ENCODE measurements at places on chromosomes 13 and 19.

GRCh38 chr13:67045357-67045756, 184.8 kb downstream of the PCDH9 start:
- DNase-seq = no peak

DNA sequence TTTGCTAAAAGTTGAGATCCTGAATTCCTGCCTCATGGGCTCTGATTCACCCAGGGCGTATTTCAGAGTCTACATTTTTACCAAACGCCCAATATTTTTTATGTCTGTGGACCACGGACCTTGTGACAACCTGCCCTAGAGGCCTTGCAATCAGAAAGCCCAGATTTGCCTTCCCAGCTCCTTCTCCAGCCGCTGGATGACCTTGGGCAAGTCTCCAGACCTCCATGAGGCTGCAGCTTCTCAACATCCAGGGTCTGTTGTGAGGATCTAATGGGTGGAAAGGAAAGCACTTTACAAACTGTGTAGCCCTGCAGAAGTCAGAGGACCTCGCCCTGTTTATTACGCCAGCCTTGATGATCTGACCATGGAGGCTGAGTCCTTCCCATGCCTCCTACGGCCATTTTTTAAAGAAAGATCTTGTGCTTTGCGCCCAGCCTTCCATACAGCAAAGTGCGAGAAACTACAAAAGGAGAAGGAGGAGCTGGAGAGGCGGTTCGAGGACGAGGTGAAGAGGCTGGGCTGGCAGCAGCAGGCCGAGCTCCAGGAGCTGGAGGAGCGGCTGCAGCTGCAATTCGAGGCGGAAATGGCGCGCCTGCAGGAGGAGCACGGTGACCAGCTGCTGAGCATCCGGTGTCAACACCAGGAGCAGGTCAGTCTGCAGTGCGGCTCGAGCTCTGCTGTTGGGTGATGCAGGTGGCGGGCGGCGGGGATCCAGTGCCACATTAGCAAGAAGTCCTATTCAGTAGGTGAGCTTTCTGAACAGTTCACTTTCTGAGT, 115.6 kb downstream of the SLC7A1 start:
- no peak for DNase-seq

GRCh38 chr13:71801781-71802180, 65.2 kb downstream of the DACH1 start:
- no peak for DNase-seq

- DNase-seq = no peak
These were observed 1.6 kb downstream of the NACC1 start for GRCh38 chr19:13119627-13120026.

GRCh38 chr13:34256236-34256635, 438.3 kb downstream of the RFC3 start:
- no peak for DNase-seq

DNA sequence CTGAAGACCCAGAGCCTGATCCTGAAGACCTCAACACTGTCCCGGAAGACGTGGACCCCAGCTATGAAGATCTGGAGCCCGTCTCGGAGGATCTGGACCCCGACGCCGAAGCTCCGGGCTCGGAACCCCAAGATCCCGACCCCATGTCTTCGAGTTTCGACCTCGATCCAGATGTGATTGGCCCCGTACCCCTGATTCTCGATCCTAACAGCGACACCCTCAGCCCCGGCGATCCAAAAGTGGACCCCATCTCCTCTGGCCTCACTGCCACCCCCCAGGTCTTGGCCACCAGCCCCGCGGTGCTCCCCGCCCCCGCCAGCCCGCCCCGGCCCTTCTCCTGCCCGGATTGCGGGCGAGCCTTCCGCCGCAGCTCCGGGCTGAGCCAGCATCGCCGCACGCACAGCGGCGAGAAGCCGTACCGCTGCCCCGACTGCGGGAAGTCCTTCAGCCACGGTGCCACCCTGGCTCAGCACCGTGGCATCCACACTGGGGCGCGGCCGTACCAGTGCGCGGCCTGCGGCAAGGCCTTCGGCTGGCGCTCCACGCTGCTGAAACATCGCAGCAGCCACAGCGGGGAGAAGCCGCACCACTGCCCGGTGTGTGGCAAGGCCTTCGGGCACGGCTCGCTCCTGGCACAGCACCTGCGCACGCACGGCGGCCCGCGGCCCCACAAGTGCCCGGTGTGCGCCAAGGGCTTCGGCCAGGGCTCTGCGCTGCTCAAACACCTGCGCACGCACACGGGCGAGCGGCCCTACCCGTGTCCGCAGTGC, 2.9 kb upstream of the MCOLN1 start:
- no peak for DNase-seq

GRCh38 chr19:30062065-30062906, 120.2 kb downstream of the URI1 start:
- no peak for DNase-seq

GRCh38 chr19:18007917-18008673, at the start of gene ARRDC2:
Gene ARRDC2 (plus strand): TSS chr19:18008170. CDS start chr19:18008311, 141 bp downstream.
- peak; percentile 89 for DNase-seq

GRCh38 chr13:39641645-39642044, 13.8 kb upstream of the COG6 start:
- no peak for DNase-seq

DNA sequence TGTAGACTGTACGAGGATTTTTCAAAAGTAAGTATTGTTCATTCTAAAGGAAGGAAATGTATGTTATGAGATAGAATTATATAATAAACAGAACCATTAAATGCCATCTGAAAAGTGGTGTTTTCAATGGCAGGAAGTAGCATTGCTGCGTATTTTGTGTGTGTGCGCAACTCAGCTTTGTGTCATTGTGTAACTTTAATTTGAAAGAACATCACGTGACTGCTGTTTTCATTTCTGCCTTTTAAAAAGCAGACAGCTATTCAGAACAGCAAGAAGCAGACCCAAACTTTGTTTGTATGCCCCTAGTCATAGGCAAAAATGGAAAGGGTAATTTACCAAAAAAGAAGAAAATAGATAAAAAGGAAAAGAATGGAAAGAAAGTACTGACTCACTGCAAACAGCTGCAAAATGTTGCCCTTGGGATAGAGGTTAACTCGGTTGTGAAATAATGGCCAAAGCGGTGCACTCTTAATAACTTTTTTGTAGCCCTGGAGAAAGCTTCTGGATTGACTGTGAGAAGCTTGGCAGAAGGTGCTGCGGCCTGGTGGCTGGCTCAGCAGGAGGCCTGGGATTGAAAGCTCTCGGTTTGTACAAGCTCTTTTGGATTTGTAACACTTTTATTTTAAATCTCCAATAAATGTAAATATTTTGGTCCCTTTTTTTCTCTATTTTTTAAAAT, 97.3 kb downstream of the GGACT start:
- no peak for DNase-seq

GRCh38 chr13:34750078-34750931, 191.8 kb upstream of the NBEA start:
- no peak for DNase-seq

GRCh38 chr19:47421844-47422395, 2.6 kb upstream of the MEIS3 start:
- no peak for DNase-seq

GRCh38 chr13:114022876-114023275, 49.0 kb upstream of the C13orf46 start:
- DNase-seq = no peak

- DNase-seq = no peak
These were observed 1381.5 kb upstream of the SPRY2 start for GRCh38 chr13:81722456-81722855.

DNA sequence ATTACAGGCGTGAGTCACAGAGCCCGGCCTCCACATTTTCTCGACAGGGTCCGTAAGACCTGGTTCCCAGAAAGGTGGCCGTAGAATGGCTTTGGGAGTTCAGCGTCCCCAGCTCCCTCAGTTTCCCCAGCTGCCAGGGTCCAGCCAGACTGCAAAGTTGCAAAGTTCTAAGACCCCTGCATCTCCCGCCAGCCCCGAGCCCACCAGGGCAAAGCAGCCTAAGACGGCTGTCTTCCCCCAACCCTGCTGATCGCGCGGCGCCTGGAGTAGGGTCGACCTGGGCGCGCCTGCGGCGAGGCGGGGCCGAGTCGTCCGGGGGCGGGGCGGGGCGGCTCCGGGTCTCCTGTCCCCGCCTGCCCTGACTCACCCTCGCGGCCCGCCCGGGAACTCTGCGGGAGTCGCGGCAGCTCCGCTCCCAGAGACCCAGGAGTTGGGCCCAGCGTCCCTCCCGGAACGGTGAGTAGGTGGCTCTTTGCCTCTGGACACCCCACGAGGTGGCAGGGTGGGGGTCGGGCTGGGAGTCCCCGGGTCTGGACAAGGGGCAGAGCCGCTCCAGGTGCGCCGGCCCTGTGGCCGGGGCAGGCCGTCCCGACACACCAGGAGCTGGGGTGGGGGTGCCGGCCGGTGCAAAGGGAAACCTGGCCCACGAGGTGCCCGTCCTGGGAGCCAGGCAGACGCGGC, at the start of gene LRRC8E:
Gene LRRC8E (plus strand): TSS at position 366 of the 681 bp plus-strand sequence. CDS start 7,094 bp downstream, outside the sequence.
- peak; percentile 15 for DNase-seq

GRCh38 chr19:49746206-49746958, 16.7 kb downstream of the TSKS start:
- DNase-seq = no peak

DNA sequence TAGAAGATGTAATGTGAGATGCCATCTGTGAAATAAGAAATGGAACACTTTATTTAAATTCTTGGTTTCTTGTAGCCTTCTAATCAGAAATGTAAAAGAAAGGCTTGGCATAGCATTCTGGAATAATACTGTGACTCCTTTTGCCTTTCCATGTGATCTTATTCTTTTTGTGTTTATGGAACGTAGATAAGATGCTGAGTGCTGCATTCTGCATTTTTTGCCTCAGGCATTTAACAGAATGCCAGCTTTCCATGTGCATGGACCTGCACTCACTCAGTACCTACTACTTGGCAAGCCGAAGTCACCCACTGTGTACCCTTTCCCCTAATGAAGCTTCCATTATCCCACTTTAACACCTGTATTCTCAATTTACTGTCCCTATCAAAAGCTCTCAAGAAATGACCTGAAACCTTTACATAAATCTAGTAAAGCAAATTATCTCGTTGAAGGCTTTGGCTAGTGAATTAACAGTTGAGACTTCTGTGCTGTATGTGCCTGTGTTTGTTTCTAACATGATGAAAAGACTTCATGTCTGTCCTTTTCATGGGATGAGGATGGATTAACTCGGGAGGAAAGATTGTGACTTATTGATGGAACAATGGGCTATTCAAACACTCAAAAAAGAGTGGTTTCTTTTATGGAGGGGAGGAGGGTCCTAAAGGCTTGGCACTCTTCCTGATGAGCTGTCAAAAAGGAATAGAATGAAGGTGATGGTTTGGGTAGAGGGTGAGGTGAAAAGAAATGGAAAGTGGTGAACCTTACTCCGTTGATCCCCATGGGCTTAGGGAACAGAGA, 44.7 kb upstream of the FRY start:
- DNase-seq = no peak

- DNase-seq = no peak
These were observed 256.4 kb downstream of the DLEU7 start for GRCh38 chr13:50587115-50587514.

DNA sequence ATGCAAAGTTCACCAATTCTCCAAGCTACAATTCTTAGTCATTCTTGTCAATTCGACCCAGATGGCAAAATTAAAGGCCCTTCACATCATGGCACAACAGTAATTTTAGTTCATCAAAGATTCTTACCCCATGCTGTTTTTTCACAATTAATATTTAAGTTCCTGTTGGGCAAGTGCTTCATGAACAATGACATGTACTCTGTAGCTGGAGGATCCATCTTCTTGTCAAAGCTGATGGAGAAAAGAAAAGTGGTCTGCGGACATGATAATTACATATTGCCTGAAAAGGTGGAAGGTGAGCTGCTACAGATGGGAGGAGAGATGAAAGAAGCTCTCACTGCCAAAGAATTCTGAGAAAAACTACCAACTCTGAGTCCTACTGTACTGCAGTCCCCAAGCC, 1370.3 kb upstream of the SLC10A2 start:
- no peak for DNase-seq

DNA sequence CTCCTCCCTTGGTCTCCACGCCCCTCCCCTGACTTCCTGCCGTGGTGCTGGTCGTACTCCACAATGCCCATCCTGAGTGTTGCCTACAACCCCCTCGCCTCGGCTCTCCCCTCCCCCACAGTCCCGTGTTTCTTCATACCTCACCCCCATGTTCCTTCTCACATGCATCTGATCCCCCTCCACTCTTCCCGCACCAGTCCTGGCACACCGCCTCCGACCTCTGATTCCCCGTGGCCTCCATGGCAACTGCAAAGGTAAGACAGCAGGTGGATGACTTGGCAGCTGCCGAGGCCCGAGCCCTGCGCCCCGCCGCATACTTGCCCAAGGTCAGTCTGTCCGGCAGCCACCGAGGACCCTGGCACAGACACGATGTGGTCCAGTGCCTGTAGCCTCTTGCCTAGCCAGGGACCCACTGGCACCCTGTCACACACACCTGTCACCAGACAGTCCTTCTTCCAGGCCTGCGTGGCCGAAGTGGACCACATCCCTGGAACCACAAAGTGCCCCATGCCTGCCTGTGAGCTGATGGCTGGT, 16.1 kb upstream of the SDHAF1 start:
- DNase-seq = no peak

Measured in SJSA1 (cell line).